A549 treated with dexamethasone at 1 μM for 4 hours (cell line): ENCODE measurements at places on chromosomes 2 and 18. TPM values are rescaled to one million over a fixed set of nuclear protein-coding genes. Genes with fewer than 3 reads are reported as not detected.

SLC9A4 gene
- not detected in 5 replicates for total RNA-seq

CREG2 gene
- total RNA-seq: 6.9 to 11.8 TPM (median 10.9 TPM) in 5 replicates

TXNDC2 gene
- total RNA-seq: 0.07 to 0.17 TPM (median 0.11 TPM) in 5 replicates

LHCGR gene
- total RNA-seq: not detected in 5 replicates

PMAIP1 gene
- total RNA-seq: 13.7 to 16.2 TPM (median 15.4 TPM) in 5 replicates

KCNK3 gene
- 0.45 to 0.86 TPM (median 0.64 TPM) in 5 replicates for total RNA-seq

IL18RAP gene
- 0.06 to 0.14 TPM (median 0.12 TPM) in 3 of 5 replicates, not detected in the others for total RNA-seq

SH3RF3 gene
- total RNA-seq: 0.53 to 0.91 TPM (median 0.75 TPM) in 5 replicates

PARD3B gene
- 0.52 to 1.4 TPM (median 0.90 TPM) in 5 replicates for total RNA-seq

SPHKAP gene
- total RNA-seq: 0.01 TPM in 1 of 5 replicates, not detected in the others

LBH gene
- 109 to 189 TPM (median 158 TPM) in 5 replicates for total RNA-seq

HOXD13 gene
- 0.12 to 0.19 TPM (median 0.14 TPM) in 5 replicates for total RNA-seq

SCN9A gene
- 2.2 to 5.0 TPM (median 4.3 TPM) in 5 replicates for total RNA-seq

FAM124B gene
- total RNA-seq: 0.05 TPM in 1 of 5 replicates, not detected in the others

ZNF519 gene
- 1.3 to 2.1 TPM (median 1.4 TPM) in 5 replicates for total RNA-seq

SIGLEC15 gene
- total RNA-seq: not detected in 5 replicates

EXOC6B gene
- total RNA-seq: 7.8 to 10.2 TPM (median 9.8 TPM) in 5 replicates

UGT1A7 gene
- 3.4 to 5.3 TPM (median 3.5 TPM) in 5 replicates for total RNA-seq

CCDC102B gene
- total RNA-seq: 0.20 to 0.64 TPM (median 0.47 TPM) in 5 replicates

FAM161A gene
- 6.0 to 9.9 TPM (median 8.7 TPM) in 5 replicates for total RNA-seq

HES6 gene
- 7.0 to 12.0 TPM (median 11.0 TPM) in 5 replicates for total RNA-seq

GAREM1 gene
- 4.2 to 8.2 TPM (median 6.1 TPM) in 5 replicates for total RNA-seq

DSG2 gene
- 45.6 to 69.2 TPM (median 64.0 TPM) in 5 replicates for total RNA-seq

POTEF gene
- total RNA-seq: not detected in 5 replicates

TCF23 gene
- not detected in 5 replicates for total RNA-seq

FEV gene
- 0.20 TPM in 1 of 5 replicates, not detected in the others for total RNA-seq

ALPP gene
- 14.4 to 22.1 TPM (median 20.3 TPM) in 5 replicates for total RNA-seq

CD207 gene
- 0.05 to 0.08 TPM (median 0.07 TPM) in 3 of 5 replicates, not detected in the others for total RNA-seq

LRATD1 gene
- 0.06 to 0.11 TPM (median 0.09 TPM) in 5 replicates for total RNA-seq

KIAA2012 gene
- not detected in 5 replicates for total RNA-seq

ANKRD30BL gene
- not detected in 5 replicates for total RNA-seq

DCC gene
- not detected in 5 replicates for total RNA-seq

PLA2R1 gene
- total RNA-seq: 1.7 to 2.7 TPM (median 2.2 TPM) in 5 replicates

ECEL1 gene
- 0.15 to 0.28 TPM (median 0.21 TPM) in 5 replicates for total RNA-seq

ANKRD29 gene
- total RNA-seq: 11.8 to 20.6 TPM (median 17.8 TPM) in 5 replicates

TSPYL6 gene
- total RNA-seq: 0.03 TPM in 1 of 5 replicates, not detected in the others

SEPTIN10 gene
- 37.1 to 50.7 TPM (median 48.1 TPM) in 5 replicates for total RNA-seq

ZNF532 gene
- total RNA-seq: 19.9 to 28.6 TPM (median 24.8 TPM) in 5 replicates

INSIG2 gene
- 9.4 to 12.5 TPM (median 11.6 TPM) in 5 replicates for total RNA-seq

NAT8 gene
- total RNA-seq: not detected in 5 replicates

TEKT4 gene
- total RNA-seq: not detected in 5 replicates

NXPH2 gene
- total RNA-seq: not detected in 5 replicates

SKOR2 gene
- total RNA-seq: not detected in 5 replicates

KCNF1 gene
- 19.3 to 38.5 TPM (median 30.5 TPM) in 5 replicates for total RNA-seq
